IMR-90 (cell line): ENCODE measurements at places on chromosomes 13 and 19.
A peak's percentile ranks its signal among the peaks of the same experiment; 100 is the strongest.

DNA sequence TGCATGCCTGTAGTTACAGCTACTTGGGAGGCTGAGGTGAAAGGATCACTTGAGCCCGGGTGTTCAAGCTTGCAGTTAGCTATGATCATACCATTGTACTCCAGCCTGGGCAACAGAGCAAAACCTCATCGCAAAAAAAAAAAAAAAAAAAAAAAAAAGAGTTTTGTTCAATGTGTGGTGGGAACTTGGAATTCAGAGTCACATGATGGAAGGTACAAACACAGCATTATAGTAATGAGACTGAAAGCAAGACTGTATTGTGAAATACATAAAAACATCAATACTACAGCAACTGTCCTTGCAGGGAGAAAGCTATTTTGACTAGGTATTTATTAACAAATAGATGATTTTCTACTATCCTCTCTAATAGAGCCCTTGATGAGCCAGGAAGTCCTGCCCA lies 393.2 kb downstream of the DLEU7 start:
- DNase-seq: no peak

DNA sequence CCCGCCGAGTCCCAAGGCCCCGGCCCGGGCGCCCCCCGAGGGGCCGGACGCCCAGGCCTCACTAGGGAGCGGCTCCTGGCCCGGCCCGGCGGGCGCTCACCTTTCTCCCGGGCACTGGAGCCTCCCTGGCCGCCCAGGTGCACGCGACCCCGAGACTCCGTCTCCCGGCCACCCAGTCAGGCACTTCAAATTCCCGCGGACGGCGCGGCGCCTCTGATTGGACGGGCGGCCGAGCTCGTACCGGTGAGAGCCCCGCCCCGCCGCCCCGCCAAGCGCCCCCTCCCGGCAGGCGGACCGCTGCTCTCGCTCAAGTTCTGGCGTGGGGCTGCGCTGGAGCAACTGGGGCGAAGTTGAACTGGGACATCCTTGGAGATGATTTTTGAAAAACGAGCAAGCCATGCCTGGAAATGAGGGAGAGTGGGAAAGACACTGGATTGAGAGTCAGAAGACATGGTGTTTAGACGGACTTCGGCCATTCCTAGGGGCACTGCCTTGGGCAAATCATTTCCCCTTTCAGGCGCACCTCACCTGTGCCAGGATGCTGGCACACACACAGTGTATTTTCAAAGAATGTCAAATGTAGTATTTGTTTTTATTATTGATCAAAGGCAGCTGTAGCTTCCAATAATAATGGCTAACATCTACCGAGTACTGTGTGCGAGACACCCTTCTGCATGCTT lies 485.3 kb downstream of the UQCRFS1 start:
- no peak for DNase-seq

DNA sequence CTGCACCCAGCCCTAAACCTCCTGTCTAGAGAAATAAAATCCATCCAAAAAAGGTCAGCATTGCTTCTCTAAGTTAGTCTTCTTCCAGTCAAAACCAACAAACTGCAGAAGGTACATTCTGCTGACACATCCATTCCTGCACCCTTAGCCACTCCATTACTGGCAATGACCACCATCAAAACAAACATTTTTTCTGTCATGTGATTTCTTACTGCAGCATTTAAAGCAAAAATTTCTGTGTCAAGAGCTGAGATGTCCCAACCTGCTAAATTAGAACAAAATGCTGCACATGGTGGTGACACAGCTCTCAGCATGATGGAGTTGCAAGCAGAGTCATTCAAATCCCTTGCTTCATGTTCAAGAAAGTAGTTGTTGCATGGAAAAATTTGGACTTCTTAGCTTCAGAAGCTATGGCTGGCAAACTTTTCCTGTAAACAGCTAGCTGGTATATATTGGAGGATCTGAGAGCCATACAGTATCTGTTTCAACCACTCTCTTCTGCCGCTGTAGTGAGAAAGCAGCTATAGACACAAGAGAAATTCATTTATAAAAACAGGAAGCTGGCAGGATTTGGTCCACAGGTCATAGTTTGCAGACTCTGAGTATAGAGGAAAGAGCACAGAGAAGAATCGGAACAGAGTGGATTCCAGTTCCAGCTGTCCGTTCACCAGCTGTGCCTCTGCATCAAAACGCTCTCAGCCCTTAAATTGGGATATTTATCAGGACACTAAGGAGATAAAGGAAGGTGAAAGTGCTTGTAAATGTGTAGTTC lies 17.4 kb downstream of the RUBCNL start:
- peak; percentile 68 for DNase-seq

- no peak for DNase-seq
These were observed 67.8 kb upstream of the FARP1 start for GRCh38 chr13:98075048-98075447.

DNA sequence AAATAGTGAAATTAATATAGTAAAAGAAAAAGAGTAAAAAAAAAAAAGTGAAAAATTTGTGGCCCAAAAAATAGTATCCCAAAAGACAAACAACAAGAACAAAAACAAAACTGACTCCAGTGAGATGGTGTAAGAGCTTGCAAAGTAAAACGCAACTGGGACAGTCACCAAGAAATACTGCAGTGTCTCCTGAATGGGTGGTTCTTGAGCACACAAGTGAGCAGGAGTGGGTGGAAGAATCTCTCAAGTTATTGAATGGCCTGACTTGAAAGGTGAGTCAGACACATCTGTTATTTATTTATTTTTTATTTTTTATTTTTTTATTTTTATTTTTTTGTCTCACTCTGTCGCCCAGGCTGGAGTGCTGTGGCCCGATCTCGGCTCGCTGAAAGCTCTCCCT lies 1.9 kb downstream of the ZNF493 start:
- DNase-seq: peak; percentile 1

DNA sequence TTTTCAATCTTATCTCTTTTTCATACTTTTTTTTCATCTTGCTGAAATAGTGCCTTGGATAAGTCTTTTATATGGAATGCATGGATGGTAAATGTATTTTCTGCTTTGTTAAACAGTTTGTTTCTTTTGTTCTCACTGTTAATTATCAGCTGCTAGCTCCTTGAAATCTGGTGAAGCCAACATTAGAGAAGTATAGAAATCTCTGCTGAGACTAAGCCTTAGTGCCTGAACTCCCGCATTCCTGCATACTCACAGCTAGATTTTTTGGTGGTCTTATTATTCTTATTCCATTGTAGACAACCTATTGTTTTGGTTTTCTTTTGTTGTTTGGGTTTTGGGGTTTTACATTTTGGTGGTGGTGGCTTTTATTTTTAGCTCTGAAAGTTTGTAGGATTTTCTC lies 48.4 kb downstream of the DNAJC15 start:
- no peak for DNase-seq

- no peak for DNase-seq
These were observed 88.3 kb downstream of the DHRS12 start for GRCh38 chr13:51715613-51716012.

GRCh38 chr13:31048521-31048920 lies 113.2 kb downstream of the HSPH1 start:
- DNase-seq: no peak

DNA sequence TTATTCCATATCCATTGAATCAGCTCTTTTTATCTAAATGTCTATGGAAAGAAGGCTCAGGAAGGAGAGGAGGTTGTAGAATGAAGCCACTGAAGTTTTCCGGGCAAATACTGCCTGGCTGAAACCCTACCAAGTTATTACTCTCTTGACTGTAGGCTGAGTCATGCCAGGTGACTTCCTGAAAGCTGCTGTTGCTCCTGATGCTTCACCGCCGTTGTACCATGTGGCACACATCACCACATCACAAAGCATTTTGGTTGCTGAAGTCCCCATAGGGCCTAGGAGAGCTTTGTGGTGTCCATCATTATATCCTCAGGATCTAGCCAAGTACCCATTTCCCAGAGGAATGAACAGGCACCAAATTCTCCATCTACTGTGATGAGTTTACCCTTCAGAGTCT lies 11.1 kb upstream of the TDRD12 start:
- no peak for DNase-seq

- no peak for DNase-seq
These were observed 5.4 kb downstream of the CCDC61 start for GRCh38 chr19:46000491-46001246.

GRCh38 chr19:3783660-3784584 lies 2.3 kb downstream of the MATK start:
- DNase-seq: no peak

DNA sequence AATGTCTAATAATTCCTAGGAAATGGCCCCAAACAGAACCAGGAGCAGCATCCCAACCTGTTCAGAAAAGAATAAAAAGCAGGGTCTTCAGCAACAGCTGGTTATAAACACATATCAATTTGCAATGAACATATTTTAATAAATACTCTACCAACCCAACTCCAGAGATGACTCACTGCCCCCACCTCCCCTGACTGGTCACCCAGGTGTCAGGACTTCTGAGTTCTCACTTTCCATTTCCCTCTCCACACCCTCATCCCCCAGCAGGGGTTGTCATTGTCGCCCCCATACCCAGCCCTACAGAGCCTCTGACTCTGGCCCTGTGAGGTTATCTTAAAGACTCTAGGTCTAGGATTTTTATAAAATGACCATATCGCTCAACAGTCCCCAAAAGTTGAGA lies 6.9 kb downstream of the SERPINE3 start:
- DNase-seq: no peak

- peak; percentile 75 for DNase-seq
These were observed 126.5 kb downstream of the NALCN start for GRCh38 chr13:101289764-101290163.

- DNase-seq: no peak
These were observed 200.6 kb downstream of the LHFPL6 start for GRCh38 chr13:39402221-39402970.
